ENCODE measurements at places on chromosomes 1 and 21.

DNA sequence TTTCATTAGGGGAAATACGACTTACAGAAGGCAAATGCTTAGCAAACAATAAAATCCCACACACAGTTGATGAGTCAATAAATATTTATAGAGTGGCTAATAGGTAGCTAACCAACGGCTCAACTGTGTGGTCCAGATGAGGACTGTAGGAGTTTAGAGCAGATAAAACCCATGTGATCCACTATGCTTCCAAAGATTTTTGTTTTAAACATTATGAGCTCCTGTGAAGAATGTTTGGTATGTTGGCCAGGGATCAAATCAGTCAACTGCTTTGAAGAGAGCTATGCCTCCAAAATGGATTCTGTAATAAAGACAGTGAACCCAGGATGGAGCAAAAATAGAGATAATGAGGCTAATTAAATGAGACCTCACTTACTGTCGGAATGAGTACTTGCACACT is 72.3 kb upstream of the COL11A1 start:
- no peak for DNase-seq

DNA sequence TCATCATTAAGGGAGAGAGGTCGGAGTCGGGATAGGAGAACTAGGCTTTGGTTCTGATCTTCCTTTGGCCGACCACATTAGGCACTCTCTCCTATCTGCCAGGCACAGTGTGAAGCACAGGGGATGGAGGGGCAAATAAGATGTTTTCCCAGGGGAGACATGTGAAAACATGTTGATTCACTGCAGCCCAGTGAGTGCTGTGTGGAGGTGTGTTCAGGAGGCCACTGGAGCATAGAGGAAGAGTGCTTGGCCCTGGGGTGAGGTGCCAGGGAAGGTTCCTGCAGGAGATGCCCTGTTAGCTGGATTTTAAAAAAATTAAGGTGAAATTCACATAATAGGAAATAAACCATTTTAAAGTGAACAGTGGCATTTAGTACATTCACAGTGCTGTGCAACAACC is 3.7 kb downstream of the VANGL2 start:
- no peak for DNase-seq

GRCh38 chr1:156845055-156845952 is 13.6 kb downstream of the INSRR start:
- DNase-seq = no peak

DNA sequence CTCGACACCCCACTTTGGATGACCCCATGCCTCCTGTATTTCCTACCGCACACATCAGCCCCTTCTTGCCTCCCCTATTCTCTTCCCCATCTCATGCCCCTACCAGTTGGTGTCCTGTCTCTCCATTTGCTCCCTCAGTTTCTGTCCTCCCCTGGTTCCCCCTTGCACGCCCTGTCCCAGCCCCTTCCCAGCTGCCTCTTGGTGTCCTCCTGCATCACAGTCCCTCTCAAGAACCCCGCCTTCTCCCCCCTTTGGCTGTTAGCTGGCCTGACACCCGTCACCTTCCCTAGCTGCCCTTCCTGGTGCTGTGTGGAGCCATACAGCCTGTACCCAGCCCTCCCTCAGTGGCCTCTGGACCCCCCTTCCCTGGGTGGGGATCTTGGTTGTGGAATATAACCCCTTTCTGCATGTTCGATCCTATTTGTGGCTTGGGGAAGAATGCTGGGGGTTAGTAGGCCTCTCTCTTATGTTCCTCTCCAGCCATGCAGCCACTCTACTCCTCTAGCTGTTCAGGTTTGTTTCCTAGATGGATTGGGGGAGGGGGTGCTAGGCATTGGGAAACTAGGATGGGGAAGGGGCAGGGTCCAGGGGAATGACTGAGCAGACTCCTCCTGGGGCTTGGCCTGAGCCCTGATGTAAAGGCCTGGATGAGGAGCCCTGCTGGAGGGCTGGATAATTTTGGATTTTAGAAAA is 41.4 kb upstream of the NFASC start:
- no peak for DNase-seq

DNA sequence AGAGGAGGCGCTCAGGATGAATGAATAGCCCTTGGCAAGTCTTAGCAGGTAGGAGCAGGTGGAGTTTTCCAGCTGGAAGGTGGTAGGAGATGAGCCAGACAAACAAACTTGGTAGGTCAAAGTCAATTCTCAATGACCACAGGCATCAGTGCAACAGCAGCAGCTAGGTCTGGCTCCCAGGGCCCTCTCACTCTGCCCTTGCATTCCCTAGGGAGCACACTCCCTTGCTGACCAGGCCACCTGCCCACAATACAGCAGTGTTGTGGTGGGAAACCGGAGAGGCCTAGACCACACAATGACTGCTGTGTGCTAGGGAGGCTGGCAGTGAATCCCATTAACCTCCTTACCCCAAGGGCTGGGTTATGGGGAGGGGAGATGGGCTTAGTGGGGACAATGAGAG is 13.0 kb upstream of the PAQR6 start:
- DNase-seq = no peak

DNA sequence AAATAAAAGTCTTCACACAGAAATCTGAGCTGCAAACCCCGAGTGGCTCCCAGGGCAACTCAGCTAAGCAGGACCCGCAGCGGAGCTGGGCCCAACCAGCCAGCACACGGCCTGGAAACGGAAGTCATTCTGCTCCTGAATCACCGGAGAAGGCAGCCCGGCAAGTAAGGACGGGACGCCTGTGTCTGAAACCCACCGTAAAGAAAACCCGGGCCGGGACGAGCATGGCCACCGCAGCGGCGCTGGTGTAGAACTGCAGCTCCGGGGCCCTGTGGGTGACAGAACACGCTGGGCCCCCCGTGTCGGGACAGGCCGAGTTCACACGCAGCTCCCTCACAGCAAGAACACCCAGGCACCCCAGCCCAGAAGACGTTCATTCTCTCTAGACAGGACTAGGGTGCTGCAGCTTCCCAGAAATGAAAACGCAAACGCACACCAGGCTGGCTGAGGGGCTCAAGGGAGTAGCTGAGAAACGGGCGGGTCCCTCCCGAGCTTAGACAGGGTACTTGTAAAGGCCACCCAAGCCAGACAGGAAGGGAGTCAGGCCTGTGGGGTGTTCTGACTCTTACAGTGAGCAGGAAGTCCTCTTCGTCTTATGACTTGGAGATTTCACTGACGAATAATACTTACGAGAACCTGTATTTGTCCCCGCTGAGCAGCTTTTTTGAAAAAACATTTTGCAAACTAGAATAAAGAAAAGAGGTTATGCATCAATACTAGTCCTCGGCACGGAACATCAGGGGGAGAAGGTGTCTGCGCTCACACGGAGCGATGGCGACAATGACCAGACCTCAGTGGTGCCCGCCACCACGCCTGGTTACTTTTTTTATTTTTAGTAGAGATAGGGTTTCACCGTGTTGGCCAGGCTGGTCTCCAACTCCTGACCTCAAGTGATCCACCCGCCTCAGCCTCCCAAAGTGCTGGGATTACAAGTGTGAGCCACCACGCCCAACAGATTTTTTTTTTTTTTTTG is 10.9 kb upstream of the CDK11B start:
- DNase-seq = no peak

DNA sequence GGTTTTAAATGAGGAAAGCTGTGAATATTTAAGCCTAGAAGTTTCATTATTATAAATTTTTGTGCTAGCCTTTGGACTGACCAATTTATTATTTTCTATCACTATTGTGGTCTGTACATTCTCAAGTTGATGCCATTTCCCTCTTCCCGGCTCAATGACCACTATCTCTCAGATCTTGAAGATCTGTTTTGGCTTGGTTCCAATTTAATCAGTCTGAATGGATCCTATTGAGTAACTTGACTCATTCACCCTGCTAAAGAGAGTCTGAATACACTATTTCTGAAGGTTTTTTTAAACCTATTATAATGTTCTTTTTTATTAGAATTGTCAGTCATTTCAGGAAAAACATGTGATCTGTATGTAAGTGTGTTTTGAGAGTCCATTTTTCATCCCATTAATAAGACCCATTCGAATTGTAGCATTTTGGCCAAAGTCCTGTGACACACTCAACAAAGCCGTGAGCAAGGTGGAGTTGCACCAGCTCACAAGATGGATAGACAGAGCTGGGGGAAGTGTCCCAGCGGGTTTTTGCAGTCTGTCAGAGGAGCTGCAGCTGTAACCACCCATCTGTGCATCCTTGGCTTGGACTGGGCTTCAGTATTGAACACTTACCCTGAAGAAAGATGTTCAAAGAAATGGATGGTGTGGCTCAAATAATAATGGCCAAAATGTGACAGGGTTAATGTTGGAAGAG is 145.6 kb downstream of the NFIA start:
- no peak for DNase-seq

GRCh38 chr1:18637511-18637960 is 6.9 kb downstream of the PAX7 start:
- no peak for DNase-seq

GRCh38 chr1:201870397-201870796 is 18.3 kb upstream of the SHISA4 start:
- DNase-seq = no peak

DNA sequence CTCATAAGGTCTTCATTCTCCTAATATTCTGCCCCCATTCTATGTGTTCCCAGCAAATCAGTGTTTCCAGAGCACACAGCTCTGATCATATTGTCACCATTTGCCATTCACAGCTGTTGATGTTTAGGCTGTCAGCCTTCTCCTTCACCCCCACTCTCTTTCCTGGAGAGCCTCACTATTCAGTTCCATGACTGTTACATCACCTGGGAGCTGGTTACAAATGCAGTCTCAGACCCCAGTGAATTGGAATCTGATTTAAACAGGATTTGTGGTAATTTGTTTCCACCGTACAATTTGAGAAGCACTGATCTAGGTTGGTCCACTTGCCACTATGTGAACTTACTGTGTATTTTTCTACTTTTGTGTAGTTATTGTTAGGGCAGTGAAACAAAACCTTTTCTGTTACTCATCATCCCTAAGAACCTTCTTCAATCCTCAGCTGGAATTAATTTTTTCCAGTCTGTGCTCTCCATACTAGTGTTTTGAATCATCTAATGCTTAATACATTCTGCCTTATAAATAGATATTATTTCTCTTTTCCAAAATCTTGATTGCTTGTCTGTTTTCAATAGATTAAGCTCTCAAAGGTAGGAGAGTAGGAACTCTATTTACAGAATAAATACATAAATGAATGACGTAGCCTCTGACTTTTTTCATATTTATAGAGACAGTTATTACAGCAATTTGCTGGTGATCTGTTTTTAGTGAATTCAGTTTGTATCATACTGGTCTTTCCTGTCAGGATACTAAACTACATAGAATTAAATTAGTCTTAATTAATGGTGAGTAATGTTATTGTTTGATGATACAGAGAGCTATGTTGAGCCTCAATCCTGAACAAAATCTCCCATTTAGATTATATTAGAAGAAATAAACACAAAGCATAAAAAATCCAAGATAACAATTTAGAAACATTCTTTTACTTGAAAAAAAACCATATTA is 8.1 kb downstream of the SNX7 start:
- no peak for DNase-seq

DNA sequence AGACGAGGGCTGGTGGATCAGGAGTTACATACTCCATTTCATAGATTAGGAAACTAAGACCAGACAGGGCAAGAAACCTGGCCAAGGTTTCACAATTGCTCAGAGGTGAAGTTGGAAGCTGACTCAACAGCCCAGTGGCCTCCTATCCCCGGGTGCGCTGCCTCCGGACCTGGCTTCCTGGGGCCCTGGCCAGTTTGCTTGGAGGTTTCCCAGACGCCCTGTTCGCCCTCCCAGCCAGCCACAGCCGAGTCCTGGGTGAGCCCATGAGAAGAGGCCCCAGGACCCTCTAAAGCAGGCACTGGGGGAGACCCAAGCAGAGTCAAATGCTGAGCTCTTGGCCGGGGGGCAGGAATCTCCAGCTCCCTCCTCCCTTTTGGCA is 180.1 kb downstream of the ZBTB18 start:
- DNase-seq = no peak

DNA sequence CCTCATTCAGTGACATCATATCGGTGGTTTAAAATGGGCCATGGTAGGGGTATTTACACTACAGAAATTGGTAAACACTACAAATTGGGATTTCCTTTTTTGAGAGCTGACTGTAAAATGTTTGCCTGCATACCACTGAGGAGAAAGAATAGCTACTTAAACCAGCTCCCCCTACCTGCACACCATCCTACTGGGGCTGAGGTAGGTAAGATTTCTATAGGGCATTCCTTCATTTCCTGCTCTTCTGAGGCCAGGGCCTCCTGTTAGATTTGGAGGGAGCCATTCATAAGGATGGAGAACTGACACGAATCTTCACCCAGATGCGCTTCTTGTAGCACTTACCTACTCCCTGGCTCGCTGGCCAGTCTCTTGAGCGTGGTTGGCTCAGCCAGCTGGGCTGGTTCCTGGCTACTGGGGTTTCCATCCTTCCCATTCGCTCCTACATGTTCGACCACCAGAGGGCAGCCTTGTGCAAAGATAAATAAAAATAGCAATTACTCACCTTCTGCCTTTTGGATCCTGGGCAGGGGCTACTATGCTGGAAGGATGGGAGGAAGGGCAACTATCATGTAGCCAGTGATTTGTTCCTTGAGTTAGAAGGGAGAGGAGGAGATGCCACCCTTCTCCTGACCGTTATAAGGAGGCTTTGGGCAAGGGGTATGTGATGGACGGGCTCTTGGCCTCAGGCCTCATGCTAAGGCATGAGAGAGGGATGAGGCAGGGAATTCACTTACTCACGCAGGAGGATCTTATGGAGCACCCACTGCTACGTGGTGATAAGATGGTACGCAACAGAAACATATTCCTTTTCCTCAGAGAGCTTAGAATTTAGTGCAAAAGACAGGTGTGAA is 10.7 kb downstream of the OPTC start:
- peak; percentile 85 for DNase-seq

DNA sequence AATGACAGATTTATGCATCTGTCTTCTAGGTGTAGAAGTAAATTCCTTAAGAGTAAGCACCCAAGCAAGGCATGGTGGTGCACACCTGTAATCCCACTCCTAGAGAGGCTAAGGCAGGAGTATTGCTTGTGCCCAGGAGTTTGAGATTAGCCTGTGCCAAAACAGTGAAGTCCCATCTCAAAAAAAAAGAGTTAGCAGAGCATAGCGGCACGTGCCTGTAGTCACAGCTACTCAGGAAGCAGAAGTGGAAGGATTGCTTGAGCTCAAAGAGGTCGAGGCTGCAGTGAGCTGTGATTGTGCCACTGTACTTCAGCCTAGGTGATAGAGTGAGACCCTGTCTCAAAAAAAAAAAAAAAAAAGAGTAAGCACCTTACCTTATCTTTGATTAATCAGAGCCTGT is 15.1 kb upstream of the TIPRL start:
- no peak for DNase-seq

GRCh38 chr1:154729577-154729976 is 121.6 kb upstream of the ADAR start:
- no peak for DNase-seq

All from Right ventricle myocardium superior (tissue), 1 donor.